ENCODE measurements at places on chromosomes 6 and 20.

- peak; percentile 56 for DNase-seq
Observed at GRCh38 chr6:71383901-71384489, 95.4 kb downstream of the OGFRL1 start.

DNA sequence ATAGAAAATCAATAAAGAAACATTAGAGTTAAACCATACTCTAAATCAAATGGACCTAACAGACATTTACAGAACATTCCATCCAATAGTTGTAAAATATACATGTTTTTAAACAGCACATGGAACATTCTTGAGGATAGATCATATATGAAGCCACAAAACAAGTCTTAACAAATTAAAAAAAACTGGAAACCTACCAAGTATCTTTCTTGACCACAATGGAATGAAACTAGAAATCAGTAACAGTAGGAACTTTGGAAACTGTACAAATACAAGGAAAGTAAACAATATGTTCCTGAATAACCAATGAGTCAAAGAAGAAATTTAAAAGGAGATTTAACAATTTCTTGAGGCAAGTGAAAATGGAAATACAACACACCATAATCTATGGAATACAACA is 91.2 kb upstream of the GLP1R start:
- no peak for DNase-seq

DNA sequence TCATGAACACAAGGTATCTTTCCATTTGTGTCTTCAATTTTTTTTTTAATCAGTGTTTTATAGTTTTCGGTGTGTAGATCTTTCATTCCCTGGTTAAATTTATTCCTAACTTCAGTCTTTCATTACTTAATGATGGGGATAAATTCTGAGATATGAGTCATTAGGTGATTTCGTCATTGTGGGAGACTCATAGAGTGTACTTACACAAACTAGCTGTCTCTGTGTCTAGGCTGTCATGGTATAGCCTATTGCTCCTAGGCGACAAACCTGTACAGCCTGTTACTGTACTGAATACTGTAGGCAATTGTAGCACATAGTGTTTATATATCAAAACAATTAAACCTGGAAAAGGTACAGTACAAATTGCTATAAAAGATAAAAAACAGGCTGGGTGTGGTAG is 42.1 kb downstream of the SMAP1 start:
- peak; percentile 75 for DNase-seq

GRCh38 chr6:73177221-73177944 is 47.9 kb downstream of the KHDC1L start:
- DNase-seq, result peak; percentile 8

DNA sequence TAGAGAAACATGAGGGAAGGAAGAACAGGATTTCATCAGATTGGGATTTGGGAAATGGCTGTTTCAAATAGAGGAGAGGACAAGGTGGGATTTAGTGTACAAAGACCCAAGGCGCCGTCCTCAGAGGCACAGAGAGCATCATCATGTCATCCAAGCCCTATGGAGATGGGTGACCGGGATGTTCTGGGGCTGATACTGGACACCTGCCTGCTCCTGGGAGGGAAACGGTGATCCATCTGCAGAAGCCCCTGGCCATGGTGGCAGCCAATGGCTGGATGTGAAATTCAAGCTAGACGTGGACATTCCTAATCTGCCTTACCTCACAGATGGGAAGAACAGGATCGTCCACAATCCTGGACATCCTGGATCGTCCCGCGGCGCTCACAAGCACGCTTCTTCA is 12.7 kb downstream of the NKX2-2 start:
- no peak for DNase-seq

DNA sequence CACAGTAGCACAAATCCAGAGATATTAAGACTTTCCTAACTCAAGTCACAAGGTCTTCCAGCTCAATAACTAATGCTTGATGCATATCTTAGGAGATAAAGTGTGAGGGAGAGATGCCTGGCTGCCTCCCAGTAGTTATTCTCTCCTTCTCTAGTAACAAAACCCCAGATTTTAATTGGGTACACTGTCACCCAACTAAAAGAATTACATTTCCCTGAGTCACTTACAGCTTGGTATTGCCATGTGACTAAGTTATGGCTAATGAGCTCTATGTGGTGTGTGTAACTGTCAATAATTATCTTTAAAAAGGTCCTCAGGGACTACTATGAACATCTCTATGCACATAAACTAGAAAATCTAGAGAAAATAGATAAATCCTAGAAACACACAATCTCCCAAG is 32.0 kb downstream of the KIF6 start:
- DNase-seq, result peak; percentile 16

DNA sequence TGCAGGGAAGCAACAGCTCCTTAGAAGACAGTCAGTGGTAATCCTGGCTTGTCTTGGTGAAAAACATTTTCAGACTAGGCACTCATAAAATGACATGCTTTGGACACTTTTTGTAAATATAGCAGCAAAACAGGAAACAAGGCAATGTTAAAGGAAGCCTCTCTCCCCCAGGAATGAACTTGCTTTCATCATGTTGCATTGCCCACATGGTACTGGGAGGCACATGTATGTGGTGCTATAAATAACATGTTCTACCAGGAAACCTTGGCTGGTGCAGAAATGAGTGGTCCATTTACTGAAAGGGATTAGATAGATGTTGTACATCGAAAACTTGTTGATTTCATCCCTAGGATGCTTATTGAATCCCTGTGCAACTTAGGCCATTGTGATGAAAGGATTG is 121.4 kb upstream of the RREB1 start:
- no peak for DNase-seq

- no peak for DNase-seq
Observed at GRCh38 chr6:111724039-111724438, 118.4 kb upstream of the TRAF3IP2 start.

DNA sequence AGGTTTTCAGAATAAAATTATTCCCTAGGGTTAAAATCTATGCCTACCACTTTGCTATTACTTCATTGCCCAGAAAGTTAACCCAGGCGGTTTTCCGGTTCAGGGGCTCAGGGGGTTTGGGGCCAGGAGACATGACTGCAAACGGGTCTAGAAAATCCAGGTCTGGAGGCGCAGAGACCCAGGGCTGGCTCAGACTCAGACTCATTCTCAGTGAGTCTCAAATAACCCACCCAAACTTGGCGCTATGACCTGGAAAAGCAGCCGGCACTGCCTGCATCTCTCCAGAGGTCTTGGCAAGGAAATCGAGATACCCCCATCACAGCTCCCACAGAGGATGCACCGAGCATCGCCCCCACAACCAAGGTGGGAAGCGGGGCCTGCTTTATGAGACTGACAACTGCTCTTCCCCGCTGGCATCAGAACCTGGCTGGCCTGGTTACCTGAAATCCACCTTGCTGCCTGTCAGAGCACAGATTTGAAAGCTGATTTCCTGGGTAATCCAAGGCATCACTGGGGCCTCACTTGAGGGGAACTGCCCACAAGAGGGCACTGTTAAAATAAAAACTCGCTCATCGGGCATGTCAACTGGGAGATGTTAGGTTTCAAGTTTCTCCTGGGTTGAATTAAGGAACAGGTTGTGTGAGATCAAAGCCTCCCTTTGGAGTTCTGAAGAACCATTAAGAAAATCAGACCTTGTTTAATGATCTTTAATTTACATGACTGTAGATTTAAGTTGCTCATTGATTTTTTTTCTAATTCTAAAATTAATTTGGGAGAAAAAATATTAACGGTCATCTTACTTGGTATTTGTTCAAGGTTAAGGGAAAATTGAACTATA is 55.1 kb downstream of the KIF16B start:
- DNase-seq, result peak; percentile 26

- no peak for DNase-seq
Observed at GRCh38 chr6:115363379-115363778, 697.3 kb downstream of the FRK start.

DNA sequence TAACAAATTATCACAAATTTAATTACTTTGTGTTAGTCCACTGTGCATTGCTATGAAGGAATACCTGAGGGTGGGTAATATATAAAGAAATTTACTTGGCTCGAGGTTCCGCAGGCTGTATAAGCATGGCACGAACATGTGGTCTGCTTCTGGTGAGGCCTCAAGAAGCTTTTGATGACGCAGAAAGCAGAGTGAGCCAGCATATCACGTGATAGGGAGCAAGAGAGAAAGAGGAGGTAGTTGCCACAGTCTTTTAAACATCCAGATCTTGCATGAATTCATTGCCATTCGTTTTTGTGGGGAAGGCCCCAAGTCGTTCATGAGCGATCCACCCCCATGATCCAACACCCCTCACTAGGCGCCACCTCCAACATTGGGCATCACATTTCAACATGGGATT is 733.7 kb downstream of the GRIK2 start:
- DNase-seq, result no peak

DNA sequence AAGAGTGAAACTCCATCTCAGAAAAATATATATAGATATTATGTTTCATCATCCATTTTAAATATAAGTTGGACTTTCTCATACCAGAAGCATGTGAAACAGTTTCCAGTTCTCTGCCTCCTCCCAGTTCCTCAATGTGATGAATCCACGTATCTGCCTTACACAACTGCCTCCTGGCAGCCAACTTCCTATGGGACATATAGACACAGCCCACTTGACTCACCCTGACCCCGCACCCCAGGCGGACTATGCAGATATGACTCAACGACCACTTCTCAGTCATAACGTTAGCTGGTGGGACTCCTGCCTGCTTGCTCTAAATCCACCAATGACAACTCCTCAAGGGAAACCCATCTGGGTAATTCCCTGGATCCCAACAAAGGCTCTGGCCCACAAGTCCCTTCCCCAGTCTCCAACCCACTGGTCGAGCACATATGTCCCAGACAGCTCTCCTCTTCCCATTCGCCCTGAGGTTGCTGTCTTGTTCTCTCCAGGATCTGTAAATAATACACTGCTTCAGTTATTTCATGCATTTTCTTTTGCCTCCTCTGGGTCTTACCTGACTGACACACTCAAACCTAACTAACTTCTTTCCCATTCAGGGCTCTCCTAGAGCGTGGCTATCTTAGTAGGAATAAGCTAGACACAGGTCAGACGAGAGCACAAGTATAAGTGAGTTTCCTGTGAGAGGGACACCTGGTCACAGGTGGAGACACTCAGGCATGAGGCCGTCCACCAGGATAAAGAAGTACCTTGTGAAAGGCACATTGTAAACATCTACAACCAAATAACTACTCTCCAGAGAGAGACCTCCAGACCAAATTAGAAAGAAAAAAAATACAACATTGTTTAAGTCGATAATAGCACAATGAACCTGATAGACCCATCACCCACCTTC is 548.5 kb downstream of the CD83 start:
- DNase-seq, result peak; percentile 99

DNA sequence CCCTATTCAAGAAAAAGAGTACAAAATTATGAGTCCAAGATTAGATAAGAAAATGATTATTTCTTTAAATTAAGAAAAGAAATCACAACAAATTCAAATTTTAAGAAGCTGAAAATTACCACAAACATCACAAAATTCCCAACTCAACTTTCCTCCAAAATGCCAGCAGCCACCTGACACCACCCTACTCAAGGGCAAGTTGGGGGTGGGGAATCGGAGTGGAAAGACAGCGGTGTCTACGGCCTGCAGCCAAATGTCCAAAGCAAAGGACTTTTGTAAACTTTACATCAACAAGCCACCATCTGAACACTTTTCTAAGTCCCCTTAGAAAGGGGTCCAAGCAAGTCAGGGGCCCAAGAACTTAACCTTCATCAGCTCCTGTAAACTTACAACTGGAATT is 1.6 kb upstream of the EYA2 start:
- DNase-seq, result no peak

DNA sequence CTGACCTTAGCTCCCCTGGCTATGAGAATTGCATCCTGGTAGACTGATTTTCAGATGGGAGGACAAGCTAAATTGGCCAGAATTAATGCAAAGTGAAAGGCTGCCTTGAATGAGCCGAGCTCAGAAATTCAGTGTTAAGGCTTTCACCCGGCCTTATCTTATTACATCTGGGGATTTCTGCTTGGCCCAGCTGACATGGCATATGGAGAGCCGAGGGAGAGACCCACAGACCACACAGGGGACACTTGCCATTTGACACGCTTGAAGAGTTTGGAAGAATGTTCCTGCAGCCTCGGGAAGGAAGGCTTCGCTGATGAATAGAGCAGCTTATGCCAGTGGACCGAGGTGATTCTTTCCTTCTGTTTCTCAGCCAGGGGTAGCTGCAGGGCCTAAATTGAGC is 9.0 kb downstream of the MOCS3 start:
- DNase-seq, result no peak

GRCh38 chr20:3307725-3308124 is 68.7 kb upstream of the SLC4A11 start:
- no peak for DNase-seq

- DNase-seq, result no peak
Observed at GRCh38 chr6:129183187-129183591, 300.3 kb downstream of the LAMA2 start.

GRCh38 chr6:36244641-36245280 is 25.1 kb upstream of the PNPLA1 start:
- DNase-seq, result peak; percentile 36

- no peak for DNase-seq
Observed at GRCh38 chr6:157380458-157380778, 572 bp upstream of the ZDHHC14 start.

- DNase-seq, result no peak
Observed at GRCh38 chr6:148816117-148816516, 69.3 kb downstream of the UST start.

DNA sequence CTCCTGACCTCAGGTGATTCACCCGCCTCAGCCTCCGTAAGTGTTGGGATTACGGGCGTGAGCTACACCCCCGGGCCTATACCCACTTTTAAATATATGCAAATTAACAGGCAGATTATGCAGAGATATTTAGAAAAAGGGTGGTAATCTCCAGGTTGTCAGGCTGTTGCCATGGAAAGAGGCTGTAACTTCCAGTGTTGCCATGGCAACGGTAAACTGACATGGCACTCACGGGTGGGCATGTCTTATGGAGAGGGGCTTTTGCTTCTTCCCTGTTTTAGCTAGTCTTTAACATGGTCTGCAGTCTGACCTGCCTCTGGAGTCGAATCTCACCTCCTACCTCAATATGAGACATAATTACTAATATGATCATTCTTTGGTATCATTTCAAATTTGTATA is 44.9 kb downstream of the ZNF334 start:
- no peak for DNase-seq

DNA sequence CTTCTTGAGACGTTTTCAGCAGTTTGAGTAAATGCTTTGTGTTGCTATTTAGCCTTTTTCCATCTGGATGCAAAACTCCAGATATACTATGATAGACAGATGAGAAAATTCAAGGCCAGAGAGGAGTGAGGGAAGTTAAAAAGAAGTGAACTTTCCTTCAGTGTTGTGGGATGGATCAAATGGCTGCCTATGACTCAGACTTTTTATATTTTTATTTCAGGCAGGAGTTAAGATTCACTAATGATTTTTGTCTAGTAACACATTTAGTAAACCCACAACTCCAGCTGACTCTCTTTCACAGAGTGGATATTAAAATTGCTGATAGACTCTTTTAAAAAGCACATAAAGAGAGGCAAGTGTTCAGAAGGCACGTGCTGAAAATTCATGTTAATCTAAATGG is 23.2 kb upstream of the PTCHD4 start:
- DNase-seq, result no peak

DNA sequence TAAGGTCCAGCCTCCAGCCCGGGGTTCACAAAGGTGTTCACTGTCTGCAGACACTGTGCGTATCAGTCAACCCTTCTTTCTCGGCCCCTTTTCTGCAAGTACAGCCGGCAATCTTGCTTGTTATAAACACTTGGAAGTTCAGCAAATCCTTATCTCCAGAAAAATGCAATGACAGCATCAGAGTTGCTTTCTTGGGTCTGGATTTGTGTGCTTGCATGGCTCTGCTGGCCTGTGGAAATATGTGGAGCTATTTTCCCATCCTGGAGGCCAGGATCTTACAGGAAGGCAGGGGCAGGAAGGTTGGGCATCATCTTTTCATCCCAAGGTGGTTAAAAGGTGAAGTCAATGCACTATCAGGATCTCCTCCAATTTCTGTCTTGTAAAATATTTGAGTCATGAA is 100.3 kb downstream of the SMOC2 start:
- no peak for DNase-seq

Data from fibroblast of skin of right biceps (primary cell).